Ammon's horn (tissue), 1 donor: ENCODE measurements at places on chromosomes 6 and 20.

DNA sequence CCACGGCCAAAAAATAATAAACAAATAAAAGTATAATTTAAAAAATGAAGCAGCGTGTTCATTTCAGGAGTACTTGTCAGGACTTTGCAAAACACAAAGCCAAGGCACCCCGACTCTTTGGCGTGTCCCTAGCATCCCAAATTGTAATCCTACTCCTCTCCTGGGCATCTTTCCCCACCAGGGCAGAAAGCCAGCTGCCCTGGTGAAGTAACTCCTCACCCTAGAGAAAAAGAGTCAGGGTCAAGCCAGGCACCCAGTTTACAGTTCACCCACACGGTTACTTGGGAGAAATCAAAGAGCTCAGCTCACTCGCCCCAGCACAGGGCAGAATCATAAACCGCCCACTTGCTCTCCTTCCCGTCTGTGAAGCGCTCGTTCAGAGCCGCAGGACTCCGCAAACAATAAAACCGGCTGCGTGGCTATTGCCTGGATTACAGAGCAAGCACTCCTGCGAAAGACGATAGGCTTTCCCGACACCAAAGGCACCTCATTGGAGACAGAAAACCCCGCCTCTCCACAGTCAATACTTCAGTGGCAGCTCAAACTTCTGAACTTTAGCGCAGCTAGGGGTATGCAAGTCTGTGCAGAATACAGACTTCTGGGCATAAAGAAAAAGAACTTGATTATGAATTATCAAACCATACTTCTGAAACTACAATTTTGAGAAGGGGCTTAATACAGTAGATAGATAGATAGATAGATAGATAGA is 73.0 kb upstream of the NHSL1 start:
- DNase-seq: peak; percentile 47

GRCh38 chr6:151761851-151762250 is 45.6 kb upstream of the ESR1 start:
- no peak for DNase-seq

- no peak for DNase-seq
These were observed 108.4 kb upstream of the MAP3K7 start for GRCh38 chr6:90695316-90695715.

DNA sequence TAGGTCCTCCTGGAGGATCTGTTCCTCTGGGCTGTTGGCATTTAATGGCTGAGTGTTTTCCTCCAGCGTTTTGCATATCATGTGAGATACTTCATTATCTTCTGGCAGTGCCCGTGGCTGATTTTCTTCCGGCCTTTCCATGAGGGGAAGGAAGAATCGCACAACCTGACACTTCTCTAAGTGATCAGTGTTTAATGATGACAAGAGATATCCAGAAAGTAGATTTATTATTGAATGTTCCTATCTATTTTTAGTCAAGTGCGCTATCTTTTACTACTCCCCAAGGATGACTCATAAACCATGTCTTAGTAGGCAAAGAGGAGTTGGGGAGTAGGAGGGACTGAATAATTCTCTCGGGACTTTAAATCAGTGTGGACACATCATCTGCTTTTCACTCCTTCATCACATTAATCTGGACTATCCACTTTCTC is 149.7 kb downstream of the PLCB4 start:
- no peak for DNase-seq

GRCh38 chr6:18048953-18049630 is 61.7 kb upstream of the KIF13A start:
- no peak for DNase-seq

DNA sequence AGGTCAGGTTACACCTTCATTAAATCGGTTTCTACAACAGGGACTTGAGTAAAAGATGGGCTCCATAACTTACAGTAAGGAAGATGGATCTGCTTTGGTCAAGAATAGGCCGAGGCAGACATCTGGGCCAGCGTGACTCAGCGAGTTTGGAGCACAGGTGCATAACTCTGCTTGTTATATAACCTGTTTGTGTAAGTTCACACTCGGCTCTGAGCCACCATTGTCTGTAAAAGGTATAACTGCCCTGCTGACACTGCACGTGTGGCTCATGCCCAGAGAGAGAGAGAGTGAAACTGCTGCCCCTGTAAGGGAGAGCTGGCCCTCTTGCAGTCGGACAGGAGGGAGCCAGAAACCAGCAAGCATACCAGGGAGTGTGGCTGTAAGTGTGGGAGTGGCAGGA is 737.9 kb upstream of the SLC35B3 start:
- DNase-seq: no peak

DNA sequence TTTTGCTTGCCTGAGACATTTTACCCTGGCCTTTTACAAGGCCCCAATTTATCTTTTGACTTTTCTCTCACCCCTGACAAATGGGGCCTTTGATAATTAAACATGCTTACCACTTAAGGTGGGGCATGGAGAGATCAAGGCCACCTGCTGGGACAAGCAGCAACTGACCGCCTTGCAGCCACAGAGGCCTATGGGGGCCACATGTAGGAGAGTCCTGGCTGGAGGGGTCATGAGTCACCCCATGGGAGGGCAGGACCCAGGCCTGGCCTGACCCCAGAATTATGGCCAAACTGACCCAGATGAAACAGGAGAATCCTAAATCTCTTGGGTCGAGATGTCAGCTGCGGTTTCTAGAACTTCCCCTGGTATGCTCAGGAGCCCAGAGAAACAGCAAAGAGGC is 8.5 kb upstream of the OCSTAMP start:
- DNase-seq: no peak

- peak; percentile 63 for DNase-seq
These were observed 189.5 kb upstream of the MANEA start for GRCh38 chr6:95387845-95388244.

DNA sequence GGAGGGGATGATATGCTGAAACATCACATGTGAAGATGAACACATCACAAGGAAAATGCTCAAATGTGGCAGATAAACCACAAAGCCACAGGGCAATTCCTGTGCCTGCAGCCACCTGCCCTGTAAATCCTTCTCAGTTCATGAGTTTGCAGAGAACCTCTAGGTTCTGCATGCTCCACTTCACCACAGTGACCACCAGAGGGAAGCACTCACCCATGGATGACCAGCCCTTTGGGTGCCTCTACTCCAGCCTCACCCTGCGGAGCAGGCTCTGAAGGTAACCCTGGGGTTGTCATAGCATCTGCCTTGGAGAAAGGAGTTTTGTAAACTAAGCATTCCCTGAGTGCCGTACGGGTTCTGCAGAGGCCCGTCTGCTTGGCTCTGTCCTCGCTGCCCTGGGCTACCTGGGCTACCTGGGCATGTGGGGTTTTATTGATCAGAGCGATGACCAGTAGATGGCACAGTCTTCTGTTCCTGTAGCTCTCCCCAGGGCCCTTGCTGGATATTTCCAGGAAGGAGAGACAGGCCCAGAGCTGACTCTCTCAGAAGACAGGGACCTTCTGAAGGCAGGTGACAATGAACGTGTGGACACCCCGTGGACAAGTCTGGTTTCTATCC is 31.7 kb upstream of the CST1 start:
- peak; percentile 23 for DNase-seq

DNA sequence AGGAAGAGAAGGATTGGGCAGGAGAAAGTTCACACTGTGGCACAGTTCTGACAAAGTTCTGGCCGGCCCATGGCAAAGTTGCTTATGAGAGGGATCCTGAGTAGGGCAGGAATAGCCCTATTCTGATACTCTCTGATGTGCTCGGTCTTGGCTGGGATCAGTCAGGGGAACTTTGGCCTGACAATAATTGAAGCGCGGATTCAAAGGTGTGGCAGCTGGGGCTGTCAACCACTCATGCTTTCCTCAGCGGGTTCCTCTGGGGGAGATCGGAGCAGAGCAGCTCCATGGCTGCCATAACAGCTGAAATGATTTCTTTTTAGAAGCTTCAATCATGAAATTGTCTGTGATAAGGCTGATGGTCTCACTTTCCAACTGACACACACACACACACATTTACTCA is 714.1 kb downstream of the DHX35 start:
- no peak for DNase-seq

- no peak for DNase-seq
These were observed 96.7 kb downstream of the CD109 start for GRCh38 chr6:73792738-73793137.

GRCh38 chr6:90605749-90606340 is 19.0 kb upstream of the MAP3K7 start:
- no peak for DNase-seq

GRCh38 chr20:58088105-58088504 is 140.3 kb downstream of the ANKRD60 start:
- no peak for DNase-seq

- DNase-seq: no peak
These were observed 240.1 kb downstream of the KCNQ5 start for GRCh38 chr6:72861935-72862432.
